ENCODE measurements at places on chromosomes 3 and 15.
A peak's percentile ranks its signal among the peaks of the same experiment; 100 is the strongest.

DNA sequence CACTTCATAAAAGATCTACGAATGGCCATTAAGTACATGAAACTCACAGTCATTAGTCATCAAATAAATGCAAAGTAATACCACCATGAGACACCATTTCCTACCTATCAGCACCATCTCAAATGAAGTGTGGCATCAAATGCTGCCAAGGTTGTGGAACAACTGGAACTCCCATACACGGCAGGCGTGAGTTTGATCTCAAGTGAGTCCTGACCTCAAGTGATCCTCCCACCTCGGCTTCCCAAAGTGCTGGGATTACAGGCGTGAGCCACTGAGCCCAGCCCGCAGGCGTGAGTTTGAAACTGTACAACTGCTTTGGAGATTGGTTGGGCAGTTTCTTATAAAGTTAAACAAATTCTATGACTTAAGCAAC, 28.8 kb upstream of the HDAC11 start:
- DNase-seq = peak; percentile 14

DNA sequence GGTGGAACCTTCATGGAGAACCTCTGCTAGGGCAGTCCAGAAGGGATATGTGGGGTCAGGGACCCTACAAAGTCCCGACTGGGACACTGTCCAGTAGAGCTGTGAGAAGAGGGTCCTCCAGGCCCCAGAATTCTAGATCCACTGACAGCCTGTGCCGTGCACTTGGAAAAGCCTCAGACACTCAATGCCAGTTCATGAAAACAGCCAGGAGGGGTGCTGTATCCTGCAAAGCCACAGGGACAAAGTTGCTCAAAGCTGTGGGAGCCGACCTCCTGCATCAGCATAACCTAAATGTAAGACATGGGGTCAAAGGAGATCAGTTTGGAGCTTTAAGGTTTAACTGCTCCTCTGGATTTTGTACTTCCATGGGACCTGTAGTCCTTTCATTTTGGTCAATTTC, 448.8 kb upstream of the CADM2 start:
- no peak for DNase-seq

DNA sequence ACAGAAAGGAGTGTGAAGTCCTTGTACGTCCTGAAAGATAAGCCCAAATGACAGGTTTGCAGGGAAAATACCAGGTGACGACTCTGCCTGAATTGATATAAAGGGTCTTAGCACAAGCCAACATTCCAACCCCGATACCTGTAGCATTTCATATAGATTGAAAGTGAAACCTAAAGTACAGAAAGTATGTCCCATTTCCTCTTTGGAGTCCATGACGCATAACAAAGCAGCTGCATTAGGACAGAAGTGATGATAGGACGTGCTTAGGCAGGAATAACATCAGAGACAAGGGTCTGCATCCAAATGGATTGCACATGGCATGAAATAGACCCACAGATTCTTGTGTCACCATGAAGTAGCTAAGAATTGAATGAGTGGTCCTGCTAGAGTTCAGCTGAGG, 187.0 kb upstream of the ROBO1 start:
- DNase-seq = no peak

DNA sequence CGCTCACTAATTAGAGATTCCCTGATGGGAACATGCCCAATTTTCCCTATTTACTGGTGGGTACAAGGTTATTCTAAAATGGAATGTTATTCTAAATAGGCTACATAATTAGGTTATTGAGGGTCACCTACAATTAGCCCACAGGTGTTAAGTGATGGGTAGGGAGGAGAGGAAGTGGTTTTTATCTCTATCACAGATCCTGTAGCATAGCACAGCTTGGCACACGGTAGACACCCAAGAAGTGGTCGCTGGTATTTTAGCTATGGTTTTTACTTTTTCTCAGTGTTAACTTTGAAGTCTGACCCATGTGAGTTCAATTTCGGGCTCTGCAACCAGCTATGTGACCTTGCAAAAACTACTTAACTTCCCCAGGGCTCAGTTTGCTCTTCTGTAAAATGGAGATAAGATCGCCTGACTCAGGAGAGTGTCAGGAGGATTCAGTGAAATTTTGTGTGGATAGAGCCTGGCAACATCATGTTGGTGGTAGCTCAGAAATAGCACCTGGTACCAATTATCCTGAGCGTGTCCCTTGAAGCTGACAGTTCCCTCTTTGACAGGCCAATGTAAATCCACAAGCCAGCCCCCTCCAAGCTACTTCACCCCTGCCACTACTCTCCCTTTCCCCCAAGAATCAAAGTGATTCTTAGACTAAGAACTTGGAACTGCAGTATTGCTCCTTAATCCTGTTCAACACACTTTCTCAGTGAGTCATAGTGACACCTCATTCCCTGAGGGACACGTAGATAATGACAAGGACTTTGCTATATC, 8.7 kb upstream of the LMCD1 start:
- DNase-seq = no peak

- peak; percentile 54 for DNase-seq
These were observed 37.6 kb upstream of the SLC9A9 start for GRCh38 chr3:143885780-143886427.

DNA sequence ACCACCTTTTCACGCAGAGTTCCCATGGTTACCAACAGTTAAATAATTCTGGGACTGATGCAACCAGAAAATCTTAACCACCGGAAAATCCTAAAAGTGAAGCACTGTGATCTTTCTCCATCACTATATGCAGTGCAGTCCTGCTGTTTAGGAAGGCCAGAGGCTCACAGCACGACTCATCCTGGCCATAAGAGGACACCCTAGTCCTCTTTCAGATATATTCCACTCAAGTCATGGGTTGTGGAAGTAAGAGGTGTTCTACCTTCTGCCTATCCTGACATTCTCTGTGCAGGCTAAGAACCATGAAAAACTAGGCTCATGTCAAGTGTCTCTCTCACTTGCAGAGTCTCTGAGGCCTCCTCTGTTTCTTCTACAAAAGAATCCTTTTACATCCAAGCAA, 67.2 kb downstream of the DHX30 start:
- no peak for DNase-seq

GRCh38 chr15:37204692-37205091, 104.3 kb upstream of the MEIS2 start:
- DNase-seq = no peak

DNA sequence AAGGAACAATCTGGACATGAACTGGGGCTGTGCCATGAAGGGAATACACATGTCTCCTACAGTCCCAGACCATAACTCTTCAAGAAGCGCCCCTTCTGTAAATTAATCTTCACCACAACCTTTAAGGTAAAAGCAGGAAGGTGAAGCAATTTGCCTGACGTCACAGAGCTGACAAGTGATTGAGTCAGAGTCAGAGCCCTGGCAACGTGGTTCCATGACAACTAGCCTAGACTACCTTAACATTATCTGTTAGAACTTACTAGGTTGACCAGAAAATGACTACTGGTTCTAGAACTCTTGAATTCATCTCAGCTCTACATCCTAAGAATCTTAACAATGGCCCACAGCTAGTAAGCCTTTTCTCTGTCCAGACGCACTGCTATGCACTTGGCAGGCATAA, 124.6 kb downstream of the NTRK3 start:
- no peak for DNase-seq

DNA sequence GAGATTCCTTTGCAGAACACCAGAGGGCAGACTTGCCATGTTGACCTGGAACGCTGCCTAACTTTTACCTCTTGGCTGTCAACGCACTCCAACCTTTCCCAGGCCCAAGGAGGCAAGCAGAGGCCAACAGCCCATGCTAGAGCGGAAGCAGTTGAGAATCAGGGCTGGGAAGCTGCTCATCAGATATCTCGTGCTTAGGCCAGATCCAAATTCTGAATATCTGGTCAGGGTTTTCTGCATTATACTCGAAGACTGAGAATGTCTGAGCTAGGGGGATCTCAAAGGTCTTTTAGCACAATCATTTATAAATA, 2.5 kb downstream of the XIRP1 start:
- DNase-seq = peak; percentile 72

GRCh38 chr3:138049157-138049919, 39.4 kb downstream of the CLDN18 start:
- no peak for DNase-seq

- DNase-seq = no peak
These were observed 207.1 kb downstream of the ROBO1 start for GRCh38 chr3:79560698-79561097.

DNA sequence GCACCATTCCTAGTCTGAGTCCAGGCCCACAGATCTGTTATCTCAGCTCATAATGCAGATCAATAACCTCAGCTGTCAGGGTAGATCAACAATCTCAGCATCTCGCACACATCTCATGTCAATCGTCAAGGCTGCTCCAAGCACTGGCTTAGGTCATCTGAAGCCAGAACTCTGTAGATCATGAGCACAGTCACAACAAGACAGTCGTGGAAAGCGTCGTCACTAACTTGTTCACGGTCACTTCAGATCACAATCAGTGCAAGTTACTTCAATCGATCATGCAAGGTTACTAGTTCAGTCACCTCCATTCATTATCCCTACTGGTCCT, 71.8 kb downstream of the RBPMS2 start:
- DNase-seq = peak; percentile 10

DNA sequence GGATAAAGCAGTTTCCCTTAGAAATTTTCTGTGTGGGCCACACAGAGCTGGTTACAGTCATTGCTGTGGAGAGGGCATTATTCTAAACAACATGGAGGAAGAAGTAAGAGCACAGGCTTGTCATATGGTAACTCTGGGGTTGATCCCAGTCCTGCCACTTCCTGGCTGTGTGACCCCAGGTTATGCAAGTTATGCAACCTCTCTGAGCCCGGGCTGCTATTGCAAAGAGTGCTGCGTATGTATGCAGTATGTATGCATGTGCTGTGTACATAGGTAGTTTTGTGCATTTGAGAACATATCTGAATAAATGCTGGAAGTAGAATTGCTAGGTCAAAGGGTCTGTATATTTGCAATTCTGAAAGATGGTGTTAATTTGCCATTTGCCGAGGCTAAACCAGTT, 9.2 kb downstream of the SPSB4 start:
- DNase-seq = no peak

DNA sequence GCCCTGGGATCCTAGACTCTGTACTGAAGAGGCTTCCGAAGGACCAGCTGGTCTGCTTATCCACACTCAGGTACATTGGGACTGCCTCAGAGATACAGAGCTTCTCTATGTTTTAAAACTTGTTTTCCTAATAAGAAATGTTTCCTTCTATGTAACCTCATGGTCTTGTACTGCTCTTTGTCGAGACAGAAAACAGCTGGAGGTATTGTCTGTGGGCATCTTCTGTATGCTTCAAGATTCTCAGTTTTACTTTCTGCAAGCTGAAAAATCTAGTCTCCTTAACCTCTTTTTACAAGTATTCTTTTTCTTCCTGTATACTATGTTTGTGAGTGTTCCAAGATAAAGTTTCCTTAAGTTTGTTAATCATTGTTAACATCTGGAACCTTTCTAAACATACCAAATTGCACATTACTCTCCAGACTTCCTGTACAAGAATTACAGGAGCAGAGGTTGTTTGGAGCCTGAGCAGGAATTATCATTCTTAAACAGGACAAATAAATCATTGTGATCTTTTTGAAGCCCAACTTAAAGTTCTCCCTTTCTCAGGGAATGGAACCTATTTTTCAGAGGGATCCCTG, 358.3 kb upstream of the CFAP20DC start:
- DNase-seq = no peak

GRCh38 chr15:80967451-80967850, 22.2 kb downstream of the MESD start:
- DNase-seq = no peak

GRCh38 chr3:35335703-35336102, 303.6 kb upstream of the ARPP21 start:
- no peak for DNase-seq

GRCh38 chr3:87173071-87173470, 54.0 kb upstream of the CHMP2B start:
- no peak for DNase-seq
